SHP77 treated with DMSO at 0.1 percent for 48 hours (cell line): ENCODE measurements at places on chromosomes 5 and 9.

GRCh38 chr9:70551801-70552200 lies 137.3 kb upstream of the KLF9 start:
- DNase-seq: no peak

DNA sequence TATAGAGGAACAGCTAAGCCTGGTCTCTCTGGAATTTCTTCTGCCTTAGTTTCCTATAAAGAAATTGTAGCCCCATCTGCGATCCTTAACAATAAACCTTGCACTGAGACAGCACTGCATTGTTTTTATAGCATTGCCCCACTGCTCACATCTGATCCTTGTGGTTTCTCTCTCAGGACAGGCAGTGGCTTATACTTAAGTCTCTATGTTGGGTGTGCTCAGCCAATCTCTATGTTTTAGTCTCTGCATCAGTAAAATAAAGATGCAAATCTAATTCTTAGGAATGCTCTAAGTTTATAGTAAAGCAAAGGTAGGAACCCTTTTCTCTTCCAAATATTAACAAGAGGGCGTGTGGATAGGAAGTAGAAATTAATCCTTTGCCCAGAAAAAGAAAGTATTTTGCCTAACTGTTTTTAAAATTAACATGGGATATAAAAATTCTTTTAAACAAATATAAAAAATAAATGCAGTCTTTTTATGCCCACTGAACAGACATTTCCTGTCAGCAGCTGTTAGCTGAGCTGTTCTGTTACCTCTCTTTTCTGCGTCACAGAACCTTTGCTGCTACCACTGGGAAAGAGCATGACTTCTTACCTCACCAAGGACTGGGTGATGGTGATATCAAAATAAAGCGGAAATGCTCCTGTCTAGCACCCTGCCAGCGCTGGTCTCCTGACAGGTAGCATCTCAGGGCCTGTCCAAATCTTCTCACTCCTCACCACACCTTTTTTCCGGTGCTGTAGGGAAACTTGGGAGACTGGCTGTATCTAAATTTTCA lies 29.5 kb downstream of the MRPS27 start:
- no peak for DNase-seq

GRCh38 chr5:97071993-97072392 lies 70.4 kb downstream of the LIX1 start:
- DNase-seq: no peak

- no peak for DNase-seq
These were observed 63.6 kb upstream of the UBAC1 start for GRCh38 chr9:136024696-136025316.

- no peak for DNase-seq
These were observed 24.3 kb upstream of the RPS14 start for GRCh38 chr5:150473673-150474358.

DNA sequence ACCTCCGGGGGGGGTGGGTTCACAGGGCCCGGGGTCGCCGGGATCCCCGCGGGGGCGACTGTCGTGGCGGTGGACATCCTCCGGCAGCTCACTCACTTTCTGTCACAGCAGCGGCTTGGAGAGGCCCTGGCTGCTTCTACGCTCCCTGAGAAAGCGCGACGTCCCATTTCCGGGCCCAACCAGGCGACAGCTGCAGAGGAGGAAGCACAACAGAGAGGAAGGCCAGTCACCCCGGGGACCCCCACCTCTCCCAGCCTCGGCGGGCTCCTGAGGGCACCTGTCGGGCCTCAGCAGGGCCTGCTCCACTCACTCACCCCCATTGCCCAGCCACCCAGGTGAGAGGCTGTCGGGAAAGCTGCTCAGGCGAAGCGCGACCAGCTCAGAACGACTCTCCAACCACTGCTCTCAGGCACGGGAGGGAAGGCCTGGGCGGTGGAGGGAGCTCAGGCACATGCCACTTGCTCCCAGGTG lies 14.4 kb downstream of the BRD3 start:
- no peak for DNase-seq

DNA sequence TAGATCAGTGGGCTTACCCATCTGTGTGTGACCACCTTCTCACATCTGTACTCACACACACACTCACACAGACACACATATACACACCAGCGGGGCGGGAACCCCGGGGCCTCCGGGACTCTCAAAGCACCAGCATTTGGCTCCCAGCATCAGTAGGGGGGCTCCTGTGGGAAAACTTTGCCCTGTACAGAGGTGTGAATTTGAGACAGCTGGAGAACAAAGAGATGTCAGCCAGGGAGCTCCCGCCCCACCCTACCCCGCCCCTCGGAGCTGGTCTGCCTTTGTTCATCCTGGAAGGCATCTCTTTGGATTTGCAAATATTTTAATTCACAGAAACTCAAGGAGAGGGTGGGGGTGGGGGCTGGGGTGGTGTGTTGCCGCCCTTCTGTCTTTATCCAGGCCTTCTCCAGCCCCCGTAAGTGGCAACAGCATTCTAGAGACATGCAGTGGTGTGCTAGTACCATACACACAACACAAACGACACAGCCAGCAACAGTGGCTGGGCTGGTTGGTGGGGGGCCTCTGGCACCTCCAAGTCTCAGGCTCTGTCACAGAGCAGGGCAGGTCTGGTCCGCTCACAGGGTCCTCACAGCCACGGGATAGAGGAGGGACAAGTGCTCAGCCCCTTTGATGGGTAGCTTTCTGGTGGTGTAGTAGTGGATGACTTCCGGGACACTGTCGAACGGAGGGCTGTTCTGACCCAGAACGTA lies 15.5 kb upstream of the SLC25A51 start:
- DNase-seq: no peak

- no peak for DNase-seq
These were observed 17.2 kb downstream of the TRIM14 start for GRCh38 chr9:98101868-98102273.

DNA sequence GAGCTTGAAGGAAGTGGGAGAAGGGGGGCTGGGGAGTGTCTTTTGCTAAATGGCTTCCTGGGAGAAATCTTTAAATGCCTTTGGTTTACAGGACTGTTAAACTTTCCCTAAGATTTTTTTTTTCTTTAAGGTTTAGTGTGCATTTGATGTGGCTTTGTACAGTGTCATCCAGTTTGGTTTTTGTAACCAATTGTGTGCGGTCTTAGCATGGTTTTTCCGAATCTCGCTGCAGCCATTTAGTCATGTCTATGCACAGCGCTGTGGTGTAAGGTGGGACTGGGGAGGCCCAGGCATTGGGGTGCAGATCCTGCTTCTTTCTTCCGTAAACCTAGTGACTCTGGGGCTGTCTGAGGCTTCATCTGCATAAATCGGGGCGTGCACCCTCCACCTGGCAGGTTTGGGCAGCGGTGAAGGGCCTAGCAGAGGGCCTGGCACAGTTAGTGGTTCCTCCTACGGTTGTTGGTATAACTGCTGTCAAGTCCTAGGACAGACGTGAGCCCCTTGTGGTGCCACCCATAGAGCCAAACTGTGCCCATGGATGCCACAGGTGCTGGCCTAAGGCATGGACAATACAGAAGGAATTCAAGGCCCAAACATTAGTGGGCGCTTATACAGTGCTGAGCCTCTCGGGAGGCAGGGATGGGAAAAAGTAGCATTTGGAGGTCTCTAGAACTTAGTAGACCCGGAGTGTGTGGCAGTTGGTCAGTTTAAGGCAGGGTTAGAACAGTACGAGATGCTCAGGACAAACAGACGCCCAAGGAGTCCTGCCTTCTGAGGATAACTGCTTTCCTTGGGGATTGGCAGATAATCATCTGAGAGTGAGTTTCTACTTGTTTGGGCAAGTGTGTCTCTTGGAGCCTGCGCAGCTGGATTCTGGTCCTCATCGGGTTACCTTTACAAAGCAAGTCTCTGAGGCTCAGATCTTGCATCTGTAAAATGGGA lies 1.5 kb downstream of the PRRC2B start:
- no peak for DNase-seq

GRCh38 chr9:96100385-96101300 lies 201.3 kb downstream of the HSD17B3 start:
- DNase-seq: no peak

- no peak for DNase-seq
These were observed 10.8 kb upstream of the RLN2 start for GRCh38 chr9:5315187-5315923.

DNA sequence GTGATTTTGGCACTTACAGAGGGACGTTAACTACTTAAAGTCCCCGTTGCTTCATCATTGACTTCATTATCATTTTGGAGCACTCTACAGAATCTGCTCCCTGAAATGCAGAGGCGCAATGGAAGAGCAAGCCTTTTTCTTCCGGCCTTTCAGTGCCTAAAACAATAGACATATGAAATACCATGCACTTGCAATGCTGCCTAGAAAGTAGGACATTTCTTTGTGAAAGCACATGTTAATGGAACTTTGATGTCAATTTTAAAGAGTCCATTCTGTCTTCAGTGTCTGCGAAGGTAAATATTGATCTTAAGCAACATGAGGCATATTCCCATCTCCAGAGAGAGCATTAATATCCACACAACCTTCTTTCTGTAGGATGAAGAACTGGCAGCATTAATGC lies 36.3 kb downstream of the ITGA2 start:
- no peak for DNase-seq

DNA sequence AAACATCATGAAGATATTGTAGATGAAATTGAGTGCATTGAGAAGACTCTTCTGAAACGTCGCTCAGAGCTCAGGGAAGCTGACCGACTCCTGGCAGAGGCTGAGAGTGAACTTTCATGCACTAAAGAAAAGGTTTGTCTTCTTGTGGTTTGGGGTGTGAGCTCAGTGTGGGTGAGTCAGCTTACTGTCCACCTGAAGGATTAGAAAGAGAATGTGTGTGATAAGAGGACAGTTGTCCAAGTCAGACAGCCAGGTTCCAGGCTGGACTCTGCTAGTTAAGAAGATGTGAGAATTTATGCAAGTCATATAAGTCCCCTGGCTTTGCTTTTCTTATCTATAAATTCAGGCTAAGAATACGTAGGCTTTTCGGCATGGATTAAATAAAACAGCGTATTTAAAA lies 46.9 kb downstream of the RAB14 start:
- no peak for DNase-seq

DNA sequence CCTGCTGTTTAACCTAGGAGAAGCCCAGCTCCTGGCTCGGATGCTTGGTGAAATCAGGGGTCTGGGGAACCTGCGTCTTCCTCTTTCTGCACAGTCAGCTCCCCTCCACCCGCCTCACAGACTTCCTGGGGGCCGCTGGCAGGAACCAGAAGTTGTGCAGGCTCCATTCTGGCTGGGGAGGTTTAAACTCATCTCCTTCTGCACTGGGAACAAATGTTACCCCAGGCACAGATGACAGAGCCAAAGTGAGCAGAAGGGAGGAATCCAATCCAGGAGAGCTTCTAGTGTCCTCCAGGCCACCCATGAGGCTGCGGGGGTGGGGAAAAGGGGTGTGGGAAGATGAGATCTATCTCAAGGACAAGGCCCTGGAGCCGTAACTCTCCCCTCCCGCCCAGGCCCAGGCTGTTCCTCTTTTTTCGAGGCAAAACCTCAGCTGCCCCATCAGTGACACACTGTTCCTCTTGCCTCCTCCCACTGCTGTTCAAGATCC lies 31.2 kb downstream of the KCNMB1 start:
- no peak for DNase-seq

DNA sequence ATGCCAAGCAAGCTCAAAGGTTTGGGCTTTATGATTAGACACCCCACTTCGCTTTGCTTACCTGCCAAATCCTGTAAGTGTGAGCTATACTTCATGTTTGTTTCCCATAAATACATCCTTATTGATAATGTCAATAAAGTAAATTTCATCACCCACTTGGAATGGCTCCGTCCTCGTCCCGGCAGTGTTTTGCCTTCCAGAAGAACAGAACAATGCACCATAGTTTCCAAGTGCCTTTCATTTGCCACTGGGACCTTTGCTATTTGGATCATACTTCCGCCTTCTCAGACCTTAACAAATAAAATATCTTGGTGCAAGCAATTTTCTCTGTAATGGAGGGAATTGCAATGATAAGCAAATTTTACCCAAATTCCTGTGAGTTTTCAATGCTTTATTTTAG lies 229.3 kb downstream of the PIK3R1 start:
- no peak for DNase-seq

DNA sequence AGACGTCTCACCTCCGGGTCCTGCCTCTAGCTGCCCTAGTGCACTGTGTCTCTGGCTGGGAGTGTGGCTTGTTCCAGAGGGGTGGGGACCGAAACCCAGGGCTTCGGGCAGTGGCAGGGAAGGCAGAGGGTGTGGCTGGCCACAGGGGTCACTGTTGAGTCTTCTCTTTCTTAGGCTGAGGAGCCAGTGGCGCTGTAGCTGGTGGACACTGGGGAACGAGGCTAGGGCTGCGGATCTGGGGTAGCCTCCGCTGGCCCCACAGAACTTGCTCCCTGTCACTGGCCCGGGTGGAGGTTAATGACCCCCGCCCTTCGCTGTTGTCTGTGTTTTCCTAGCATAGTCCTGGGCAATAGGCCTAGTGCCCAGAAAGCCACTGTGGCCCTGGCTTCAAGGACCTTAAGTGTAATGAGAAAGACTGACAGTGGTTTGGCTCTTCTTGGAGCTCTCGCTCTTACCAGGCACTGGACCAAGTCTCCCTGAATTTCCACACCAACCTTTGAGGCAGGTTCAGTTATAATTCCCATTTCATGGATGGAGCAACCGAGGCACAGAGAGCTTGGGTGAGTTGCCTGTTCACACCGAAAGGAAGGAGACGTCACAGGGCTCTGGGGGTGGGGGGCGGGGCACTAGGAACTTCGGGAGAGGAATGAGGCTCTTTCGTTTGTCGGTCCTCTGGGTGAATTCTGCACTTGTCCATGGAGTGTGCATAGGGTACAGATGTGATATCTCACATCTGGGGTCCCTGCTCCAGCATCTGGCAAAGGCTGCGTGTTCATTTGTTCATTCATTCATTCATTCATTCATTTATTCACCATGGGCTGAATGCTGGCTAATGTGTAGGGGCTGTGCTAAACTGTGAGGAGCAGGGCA lies 4.8 kb upstream of the IER5L start:
- DNase-seq: no peak

DNA sequence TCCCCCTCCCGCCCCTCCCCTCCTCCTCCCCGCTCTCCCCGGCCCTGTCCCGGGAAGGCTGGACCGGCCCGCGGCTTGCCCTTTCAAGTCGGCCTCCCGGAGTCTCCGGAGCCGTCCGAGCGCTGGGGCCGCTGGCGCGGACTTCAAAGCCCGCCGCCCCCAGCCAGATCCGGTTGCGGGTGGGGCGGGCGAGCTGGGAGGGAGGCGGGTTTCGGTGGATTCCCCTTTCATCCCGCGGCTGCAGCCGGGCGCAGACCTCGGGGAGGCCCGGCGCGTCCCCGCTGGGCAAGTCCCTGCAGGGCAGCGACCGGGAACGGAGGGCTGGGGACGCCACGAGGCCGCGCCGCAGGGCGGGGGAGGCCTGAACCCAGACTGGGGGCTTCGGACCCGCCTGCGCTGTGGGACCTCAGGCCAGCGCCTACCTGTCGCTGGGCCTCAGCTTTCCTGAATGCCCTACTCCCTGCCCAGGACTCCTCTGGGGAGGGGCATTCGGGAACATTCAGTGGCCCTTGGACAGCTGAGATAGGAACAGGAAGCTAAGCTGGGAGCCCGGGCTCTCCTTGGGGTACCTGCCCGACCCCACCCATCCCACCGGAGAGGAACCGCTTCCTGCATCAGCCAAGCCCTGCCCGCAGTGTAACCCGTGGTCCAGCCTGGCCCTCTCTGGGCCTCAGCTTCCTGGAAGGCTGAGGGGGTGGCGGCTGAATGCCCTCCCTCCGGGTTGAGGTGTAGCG lies 23.4 kb downstream of the C9orf50 start:
- DNase-seq: no peak
